ENCODE measurements at places on chromosomes 5 and 9.

GRCh38 chr5:56514245-56514644 lies 281.1 kb upstream of the ANKRD55 start:
- DNase-seq, result no peak

GRCh38 chr5:172598251-172599203 lies 42.5 kb upstream of the NEURL1B start:
- DNase-seq, result no peak

- no peak for DNase-seq
Measured at GRCh38 chr5:39992617-39993202, 567.9 kb upstream of the DAB2 start.

DNA sequence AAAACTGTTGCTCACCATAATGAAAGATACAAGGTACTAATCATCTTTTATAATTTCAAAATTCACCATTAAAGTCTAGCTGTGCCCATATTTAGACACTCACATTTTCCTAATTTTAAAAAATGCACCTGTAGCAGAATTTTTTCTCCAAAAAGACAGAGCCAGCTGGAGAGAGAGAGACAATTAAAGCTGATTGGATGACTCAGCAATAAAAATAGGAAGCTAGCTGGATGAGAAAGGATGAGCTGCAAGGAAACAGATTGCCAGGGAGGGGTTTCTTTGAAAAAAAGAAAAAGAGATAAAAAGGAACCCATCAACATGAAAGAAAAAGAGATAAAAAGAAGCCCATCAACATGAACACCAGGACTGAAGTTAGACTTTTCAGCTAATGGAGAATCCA lies 73.8 kb downstream of the HCN1 start:
- no peak for DNase-seq

- no peak for DNase-seq
Measured at GRCh38 chr9:111963995-111964394, 67.4 kb downstream of the UGCG start.

DNA sequence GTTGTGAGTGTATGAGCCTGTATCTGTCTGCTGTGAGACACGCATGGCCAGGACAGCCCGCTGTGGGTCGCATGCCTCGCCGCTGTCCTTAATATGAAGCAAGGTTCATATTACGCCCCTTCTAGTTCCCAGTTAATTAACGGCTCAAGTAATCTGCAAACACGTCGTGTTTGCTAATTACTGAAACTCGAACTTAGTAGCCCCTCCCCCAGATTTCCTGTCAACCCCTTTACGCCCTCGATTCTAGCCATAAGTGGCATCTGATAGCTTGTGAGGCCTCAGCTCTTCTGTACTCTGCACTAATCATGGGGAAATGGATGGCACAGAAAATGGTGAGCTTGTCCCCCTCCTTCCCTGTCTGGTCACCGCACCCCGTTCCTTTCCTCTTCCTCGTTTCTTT lies 116.9 kb upstream of the OTULINL start:
- DNase-seq, result no peak

GRCh38 chr9:127204771-127205470 lies 59.7 kb upstream of the GARNL3 start:
- no peak for DNase-seq

GRCh38 chr5:33174383-33174782 lies 266.4 kb upstream of the TARS1 start:
- DNase-seq, result no peak

- DNase-seq, result no peak
Measured at GRCh38 chr9:31615966-31616365, 768.5 kb upstream of the ACO1 start.

GRCh38 chr9:83167126-83167525 lies 104.2 kb upstream of the RASEF start:
- DNase-seq, result no peak
